Esophagus squamous epithelium (tissue), 5 donors: ENCODE measurements at places on chromosomes 13 and 19. TPM values are rescaled to one million over a fixed set of nuclear protein-coding genes. Genes with fewer than 3 reads are reported as not detected.

The CEACAM4 gene
- not detected for total RNA-seq

GRCh38 chr19:38792250-38793111 is 3.5 kb downstream of the LGALS7B start:
- H3K27ac ChIP-seq: peak overlapping the region; percentile 91
- no peak for DNase-seq
- H3K36me3 ChIP-seq: no peaks in the 10 kb centered on the region
- H3K4me1 ChIP-seq: peaks cover 36% of the 10 kb centered on the region
- no peaks in the 10 kb centered on the region for H3K27me3 ChIP-seq
- peak overlapping the region; percentile 60 for H3K4me3 ChIP-seq

DNA sequence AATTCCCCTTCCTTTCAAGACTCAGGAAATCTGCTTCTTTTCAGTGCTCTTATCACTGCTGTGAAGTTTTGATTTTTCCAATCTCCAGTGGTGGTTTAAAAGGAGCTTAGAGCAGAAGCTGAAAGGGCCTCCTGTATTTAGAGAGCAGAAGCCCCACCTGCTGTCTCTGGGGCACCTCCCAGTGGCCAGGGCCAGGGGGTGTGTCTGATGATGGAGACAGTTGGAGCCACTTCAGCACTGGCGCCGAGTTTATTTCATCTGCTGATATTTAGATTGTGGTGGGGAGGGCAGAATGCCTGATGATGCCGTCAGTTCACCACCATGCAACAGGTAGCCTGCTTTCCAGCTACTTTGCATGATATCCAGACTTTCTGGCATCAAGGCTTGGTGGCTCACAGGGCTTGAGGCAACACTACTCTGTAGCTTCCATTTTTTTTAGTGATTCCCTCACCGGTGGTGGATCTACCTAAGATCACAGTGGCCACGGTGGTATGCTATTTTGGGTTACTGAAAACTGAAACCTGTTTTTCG is 371.9 kb downstream of the KCNRG start:
- no peak for DNase-seq
- no peaks in the 10 kb centered on the region for H3K36me3 ChIP-seq
- H3K27me3 ChIP-seq: no peaks in the 10 kb centered on the region

GRCh38 chr13:67620665-67621064 is 390.5 kb upstream of the PCDH9 start:
- H3K36me3 ChIP-seq: no peaks in the 10 kb centered on the region
- H3K27ac ChIP-seq: no peak overlapping the region
- H3K27me3 ChIP-seq: no peaks in the 10 kb centered on the region
- H3K4me1 ChIP-seq: no peaks in the 10 kb centered on the region

- no peaks in the 10 kb centered on the region for H3K36me3 ChIP-seq
- H3K4me3 ChIP-seq: no peak overlapping the region
- H3K4me1 ChIP-seq: no peaks in the 10 kb centered on the region
- DNase-seq: no peak
- no peaks in the 10 kb centered on the region for H3K27me3 ChIP-seq
Observed at GRCh38 chr13:90055121-90055520, 1292.4 kb upstream of the MIR17HG start.

DNA sequence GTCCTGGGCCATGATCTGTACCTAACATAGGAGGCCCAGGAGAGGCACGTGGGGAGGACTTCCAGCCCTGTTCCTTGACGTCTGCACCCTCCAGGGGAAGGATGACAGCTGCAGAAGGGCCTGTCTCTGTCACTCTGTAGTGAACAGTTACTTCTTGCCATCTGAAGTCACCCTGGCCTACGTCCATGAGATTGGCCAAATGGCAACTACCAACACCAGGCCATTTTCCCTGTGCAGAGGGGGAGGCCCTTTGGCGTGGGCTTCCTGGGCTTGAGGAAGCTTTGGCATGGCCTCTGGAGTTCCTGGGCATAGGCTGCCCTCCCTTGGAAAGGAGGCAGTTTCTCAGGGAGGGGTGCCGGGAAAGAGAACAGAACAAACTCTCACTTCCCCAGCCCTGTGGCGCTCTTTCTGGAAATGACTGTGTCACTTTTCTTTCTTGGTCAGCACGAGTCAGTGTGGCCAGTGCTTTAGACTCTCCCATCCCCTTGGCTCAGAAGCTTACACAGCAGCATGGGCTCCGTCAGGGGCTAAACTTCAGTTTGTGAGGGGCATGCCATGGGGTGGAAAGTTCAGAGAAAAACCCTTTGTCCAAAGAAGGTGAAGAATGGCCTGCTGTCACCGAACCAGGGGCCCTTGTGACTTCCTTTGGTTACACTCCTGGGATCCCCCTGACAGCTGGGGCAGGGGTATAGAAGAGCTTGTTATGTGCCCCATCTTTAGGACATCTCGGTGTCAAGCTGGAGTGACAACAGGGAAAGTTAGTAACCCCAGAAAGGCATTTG is 5.3 kb downstream of the CARM1 start:
- no peaks in the 10 kb centered on the region for H3K27me3 ChIP-seq
- peak overlapping the region; percentile 72 for H3K27ac ChIP-seq
- no peaks in the 10 kb centered on the region for H3K36me3 ChIP-seq
- peaks cover 20% of the 10 kb centered on the region for H3K4me1 ChIP-seq
- H3K4me3 ChIP-seq: no peak overlapping the region
